ENCODE measurements at places on chromosomes 12 and 14.

GRCh38 chr12:15662303-15662980 lies 126.7 kb downstream of the EPS8 start:
- DNase-seq, result no peak

DNA sequence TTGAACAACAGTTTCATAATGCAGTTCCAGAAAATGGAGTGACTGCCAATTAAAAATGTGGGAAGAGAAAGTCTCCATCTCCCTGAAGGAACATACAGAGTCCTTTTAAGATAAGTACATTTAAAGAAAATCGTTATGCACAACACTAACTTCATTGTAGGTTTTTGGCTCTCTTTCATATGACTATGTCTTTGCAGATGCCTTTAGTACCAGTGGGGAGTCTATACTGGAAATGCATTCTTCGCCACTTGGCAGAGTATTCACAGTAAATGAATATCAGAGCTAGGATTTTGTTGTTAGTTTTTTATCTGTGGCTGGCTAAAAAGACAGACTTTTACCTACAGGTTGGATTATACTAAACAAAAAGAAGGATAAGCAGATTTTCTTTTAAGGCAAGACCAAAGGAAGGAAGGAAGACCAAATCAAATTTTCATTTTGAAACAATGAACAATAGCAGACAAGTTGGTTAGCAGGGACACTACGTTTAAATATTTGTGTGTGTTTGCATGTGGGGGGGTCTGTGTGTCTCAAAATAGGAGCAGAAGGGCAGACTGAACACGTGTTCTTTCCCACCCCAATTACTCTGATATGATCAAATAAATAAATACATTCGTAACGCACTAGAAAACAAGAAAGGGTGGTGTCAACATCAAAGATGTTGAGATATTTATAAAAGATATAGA lies 124.5 kb downstream of the BTG1 start:
- no peak for DNase-seq

GRCh38 chr12:55258303-55258702 lies 13.9 kb downstream of the OR6C74 start:
- DNase-seq, result no peak

- DNase-seq, result no peak
These were observed 15.6 kb downstream of the TRMT61A start for GRCh38 chr14:103544388-103545218.

GRCh38 chr14:55500219-55500701 lies 59.8 kb upstream of the TBPL2 start:
- no peak for DNase-seq

DNA sequence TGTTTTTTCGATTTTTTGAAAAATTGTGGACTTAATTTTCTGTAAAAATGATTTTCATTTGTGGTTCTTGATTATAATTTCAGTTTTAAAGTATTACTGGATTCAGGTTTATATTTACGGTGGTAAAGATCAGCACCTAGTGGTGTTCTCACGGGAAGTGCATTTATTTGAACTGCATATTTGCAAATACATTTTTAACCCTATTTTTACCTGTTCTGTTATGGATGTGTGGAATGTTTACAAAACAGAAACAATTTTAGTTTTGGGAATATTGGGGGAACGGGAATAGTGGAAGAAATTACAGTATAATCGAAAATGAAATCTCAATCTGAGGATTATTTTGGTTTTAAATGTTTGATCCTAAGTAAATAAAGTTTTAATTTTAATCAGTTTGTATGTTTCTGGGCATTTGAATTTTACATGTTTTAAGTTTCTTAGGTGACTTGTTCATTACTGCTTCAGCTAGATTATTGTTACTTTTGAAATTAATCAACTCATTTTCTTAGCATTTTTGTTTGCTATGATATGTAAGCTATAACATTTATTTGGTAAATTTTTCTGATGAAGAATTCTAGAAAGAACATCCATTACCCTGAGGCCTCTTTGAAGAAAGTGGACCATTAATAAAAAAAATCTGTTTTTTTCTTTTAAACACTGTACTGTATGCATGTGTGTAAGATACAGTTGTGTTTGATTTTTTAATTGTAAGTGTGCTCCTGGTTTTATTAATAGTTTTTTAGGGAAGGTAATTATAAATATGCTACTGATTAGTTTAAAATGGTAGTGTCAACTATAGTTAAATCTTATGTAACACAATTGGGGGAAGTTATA lies 942 bp downstream of the ATF7IP start:
- no peak for DNase-seq

GRCh38 chr12:77760271-77761025 lies 70.2 kb upstream of the NAV3 start:
- no peak for DNase-seq

DNA sequence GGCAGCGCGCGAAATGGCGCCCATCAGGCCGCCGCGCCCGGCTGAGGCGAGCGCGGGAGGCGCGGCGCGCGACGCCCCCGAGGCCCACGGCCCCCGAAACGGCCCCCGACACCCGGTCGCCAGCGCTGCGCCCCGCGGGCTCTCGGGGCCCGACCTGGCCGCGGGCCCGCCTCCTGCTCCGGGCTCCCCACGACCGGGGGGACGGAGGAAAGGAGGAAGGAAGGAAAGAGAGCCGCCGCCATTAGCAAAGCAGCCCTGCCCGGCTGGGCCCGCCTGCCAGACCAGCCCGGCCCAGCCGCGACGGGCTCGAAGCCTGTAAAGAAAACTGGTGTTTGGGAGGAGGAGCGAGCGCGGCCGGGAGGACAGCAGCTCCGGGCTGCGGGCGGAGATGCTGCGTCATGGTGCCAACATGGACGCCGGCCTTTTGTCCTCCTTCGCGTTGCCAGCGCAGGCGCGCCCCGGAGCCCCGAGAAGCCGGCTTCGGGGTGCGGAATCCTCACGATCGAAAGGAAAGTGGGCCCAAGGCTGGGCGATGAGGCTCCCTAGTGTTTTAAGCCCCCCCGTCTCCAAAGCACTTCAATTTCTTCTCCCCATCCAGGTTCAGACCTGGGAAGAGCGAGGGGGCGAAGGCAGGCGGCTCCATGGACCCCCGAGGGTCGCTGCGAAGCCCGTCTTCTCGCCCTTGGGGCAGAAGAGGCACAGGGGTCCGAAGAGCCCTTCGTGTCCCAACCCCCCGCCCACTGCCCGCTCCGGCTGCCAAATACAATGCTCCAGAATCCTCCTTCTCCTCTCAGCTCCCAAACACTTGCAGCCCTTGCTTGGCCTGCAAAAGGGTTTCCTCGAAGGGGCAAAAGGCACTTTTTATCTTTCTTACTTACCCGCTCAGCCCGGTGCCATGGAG lies 2.9 kb upstream of the SETD1B start:
- DNase-seq, result peak; percentile 82

GRCh38 chr12:132610051-132610759 lies at the start of gene LRCOL1:
LRCOL1 (minus strand) TSS chr12:132610582; CDS start chr12:132606251, 4,331 bp downstream.
- DNase-seq, result no peak

- no peak for DNase-seq
These were observed 879.2 kb downstream of the AACS start for GRCh38 chr12:125944446-125944845.

GRCh38 chr12:65084579-65084978 lies 36.5 kb downstream of the WIF1 start:
- DNase-seq, result no peak

- no peak for DNase-seq
These were observed 45.8 kb upstream of the PTCSC3 start for GRCh38 chr14:36222337-36222736.

GRCh38 chr14:100677554-100678468 lies 48.9 kb upstream of the DLK1 start:
- DNase-seq, result no peak

DNA sequence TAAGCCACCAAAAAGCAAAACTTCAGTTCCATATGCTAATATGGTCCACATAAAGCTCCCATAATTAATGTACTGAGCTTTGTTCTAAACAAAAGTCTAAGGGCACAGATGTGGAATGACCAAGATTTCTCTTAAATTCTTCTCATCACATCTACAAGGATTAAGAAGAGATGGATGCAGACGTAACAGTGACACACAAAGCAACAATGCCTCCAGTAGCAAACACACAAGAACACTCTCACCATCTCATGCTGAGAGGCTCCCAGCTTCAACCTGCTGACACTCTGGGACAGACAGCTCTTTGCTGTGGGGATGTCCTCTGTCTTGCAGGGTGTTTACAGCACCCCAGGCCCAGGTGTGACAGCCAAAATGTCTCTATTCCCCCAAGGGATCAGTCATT lies 48.2 kb downstream of the SETD3 start:
- no peak for DNase-seq

DNA sequence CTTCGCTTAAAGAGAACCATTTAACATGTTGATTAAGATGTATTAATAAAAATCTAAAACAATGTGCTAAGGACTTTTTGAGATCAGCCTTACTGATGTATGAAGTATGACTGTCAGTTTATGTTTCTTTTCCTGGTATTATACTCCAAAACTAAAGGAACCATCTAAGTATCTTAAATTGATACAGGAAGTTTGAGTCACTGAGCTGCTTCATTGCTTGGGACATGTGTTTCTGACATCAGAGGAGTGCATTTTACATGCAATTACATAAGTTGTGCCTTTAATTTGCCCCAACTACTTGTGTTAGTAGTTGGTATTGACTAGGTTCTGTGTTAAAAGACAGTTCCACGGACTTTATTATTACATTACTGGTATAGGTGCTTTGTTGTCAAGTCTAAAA lies 50.9 kb downstream of the PROX2 start:
- no peak for DNase-seq

DNA sequence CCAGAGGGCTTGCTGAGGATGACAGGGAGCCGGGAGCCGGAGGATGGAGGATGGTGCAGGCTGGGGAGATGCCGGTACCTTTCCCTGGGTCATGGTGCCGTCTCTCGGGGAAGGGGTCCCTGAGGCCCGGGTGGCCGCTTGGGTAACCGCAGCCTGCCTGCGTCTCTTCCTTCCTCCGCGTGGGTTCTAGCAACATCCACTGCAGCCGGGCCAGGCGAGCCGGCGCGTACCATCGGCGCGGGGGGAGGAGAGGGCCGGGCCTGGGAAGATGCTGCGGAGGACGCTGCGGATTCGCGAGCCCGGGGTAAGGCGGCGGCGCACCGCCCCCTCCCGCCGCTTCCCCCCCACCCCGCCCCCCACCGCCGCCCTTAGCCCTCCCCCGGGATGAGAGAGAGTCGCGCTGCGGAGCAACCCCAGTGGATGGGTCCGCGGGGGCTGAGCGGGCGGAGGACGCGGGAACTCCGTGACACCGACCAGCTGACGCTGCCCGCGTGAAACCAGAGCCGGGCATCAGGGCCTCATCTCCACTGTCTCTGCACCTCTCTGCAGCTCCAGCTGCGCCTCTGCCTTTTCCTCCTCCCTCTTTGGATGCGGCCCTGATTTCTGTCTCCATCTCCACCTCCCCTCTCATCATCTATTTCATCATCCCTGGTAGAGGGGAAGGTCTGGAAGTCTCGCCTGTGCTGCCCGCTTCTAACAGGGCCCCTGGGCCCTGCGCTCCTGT lies at the start of gene FAIM2:
Gene FAIM2 (minus strand): TSS at position 201 of the 724 bp plus-strand sequence. CDS start 108 bp downstream, at position 93.
- peak; percentile 68 for DNase-seq

- DNase-seq, result no peak
These were observed 36.3 kb downstream of the SDR9C7 start for GRCh38 chr12:56897844-56898361.

DNA sequence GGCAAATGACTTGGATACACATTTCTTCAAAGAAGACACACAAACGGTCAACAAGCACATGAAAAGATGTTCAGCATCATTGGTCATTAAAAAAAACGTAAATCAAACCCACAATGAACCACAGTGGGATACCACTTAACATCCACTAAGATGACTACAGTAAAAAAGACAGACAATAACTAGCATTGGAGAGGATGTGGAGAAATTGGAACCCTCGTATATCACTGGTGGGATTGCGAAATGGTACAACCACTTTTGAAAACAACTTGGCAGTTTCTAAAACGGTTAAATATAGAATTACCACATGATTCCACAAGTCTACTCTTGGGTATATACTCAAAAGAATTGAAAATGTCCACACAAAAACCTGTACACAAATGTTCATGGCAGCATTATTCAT lies 25.2 kb upstream of the PPFIBP1 start:
- no peak for DNase-seq

DNA sequence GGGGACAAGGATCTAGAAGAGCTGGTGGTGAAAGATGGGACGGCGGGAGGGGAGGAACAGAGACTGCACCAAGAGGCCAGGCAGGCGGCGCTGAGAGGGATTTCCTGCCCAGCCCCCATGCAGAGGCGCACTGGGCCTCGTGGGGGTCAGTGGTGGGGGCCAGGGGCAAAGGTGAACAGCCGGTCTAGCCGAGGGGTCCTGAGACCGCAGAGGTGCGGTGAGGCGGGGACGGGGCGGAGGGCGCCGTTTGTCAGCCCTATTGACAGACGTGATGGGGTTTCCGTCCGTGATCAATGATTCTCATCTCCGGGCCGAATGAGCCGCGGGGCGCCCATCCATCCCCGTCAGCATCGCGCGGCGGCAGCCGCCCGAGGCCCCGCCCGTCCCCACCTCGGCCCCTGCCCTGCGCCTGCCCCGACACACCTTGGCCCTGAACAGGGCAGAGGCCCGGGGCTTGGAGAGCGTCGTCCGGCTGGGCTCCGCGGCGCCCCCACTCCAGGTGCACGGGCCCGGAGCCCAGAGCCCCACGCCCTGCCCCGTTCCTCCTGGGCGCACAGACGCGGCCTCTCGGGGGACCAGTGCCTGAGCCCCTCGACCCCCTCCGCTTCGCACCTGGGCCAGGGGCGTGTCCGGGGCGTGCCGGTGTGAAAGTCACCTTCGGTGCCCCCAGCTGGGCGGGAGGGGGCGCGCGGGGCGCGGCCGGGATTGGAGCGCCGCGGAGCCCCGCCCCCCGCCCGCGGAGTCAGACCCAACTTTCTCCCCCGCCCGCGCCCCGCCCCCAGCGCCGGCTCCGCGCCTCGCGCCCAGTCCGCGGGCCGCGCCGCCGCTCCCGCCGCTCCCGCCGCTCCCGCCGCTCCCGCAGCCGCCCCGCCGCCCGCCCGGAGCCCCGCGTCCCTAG lies at the start of gene NXPH4:
Gene NXPH4 (plus strand): TSS at position 781 of the 898 bp plus-strand sequence. CDS start 176 bp downstream, outside the sequence.
- peak; percentile 61 for DNase-seq

GRCh38 chr14:49056021-49056420 lies 530.2 kb downstream of the RPS29 start:
- no peak for DNase-seq

DNA sequence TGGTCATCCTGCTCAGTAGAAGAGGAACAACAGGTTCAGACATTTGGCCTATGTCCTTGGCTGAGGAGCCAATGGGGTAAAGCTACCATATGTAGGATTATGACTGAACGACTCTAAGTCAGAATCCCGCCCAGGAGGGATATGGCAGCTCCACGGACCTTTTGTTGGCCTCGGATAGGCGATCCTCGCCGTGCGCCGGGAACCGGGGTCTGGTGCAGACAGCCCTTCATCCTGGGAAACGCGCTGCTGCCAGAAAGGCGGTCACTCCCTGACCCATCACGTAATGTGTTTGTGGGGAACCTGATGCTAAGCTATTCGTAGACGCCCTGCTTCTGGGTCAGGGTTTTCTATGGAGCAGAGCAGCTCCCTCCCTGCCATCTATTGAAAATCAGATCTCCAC lies 178.9 kb upstream of the ALG10B start:
- no peak for DNase-seq

GRCh38 chr14:102092806-102093205 lies 6.0 kb upstream of the HSP90AA1 start:
- DNase-seq, result no peak

All from activated CD4-positive, alpha-beta memory T cell treated with anti-CD3 and anti-CD28 coated beads for 36 hours (primary cell).